ENCODE measurements at places on chromosomes 7 and 10.

GRCh38 chr7:118152149-118152548, 31.8 kb upstream of the LSM8 start:
- no peak for DNase-seq

DNA sequence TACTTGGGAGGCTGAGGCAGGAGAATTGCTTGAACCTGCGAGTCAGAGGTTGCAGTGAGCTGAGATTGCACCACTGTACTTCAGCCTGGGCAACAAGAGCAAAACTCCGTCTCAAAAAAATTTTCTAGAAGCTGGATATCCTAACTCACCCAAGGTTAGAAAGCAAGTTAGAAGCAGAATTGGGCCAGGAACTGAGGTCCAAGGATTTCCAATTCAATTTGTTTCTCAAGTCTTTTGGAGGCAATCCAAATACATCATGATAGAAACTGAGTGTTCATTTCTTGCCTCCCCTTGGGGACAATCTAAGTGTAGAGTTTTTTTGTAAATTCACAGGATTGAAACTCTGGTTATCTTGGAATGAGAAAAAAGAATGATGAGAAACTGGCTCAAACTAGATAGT, 45.5 kb downstream of the LAMB1 start:
- no peak for DNase-seq

GRCh38 chr10:12876266-12876665, 125.2 kb downstream of the CCDC3 start:
- no peak for DNase-seq

DNA sequence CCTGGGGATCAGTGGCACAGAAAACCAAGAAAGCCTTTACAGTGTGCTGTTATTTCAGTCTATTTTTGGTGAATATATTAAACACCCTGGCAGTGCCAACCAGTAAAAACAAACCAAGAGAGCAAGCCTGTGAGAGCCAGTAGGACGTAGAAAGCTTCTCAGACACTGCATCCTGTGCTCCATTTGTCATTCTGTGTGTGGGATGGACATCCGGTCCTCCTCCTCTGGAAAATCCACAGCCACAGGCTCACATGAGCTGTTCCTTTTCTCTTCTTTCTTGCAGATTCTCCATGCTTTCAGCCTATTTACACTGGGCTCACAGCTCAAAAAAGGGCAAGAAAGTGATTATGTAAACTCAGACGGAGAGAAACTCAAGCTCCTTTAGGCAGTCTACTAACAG, 119.7 kb upstream of the YAE1 start:
- DNase-seq, result no peak

DNA sequence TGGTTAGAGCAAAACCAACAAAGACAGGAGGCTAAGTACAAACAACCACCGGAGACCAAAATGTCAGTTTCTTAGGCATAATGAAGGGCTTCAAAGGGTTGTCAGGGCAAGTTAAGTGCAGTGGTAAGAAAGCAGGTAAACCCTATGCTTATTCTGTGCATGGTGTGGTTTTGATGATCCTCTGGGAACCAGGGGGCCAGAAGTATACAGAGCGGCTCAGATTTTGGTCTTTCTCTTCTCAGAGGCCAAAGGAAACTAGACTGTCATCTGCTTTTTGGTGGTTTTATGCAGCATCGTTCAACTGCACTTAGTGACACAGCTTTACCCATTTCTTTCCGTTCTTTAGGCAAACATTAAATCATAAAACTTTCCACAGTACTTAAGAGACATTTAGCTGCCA, 332.7 kb upstream of the CELF2 start:
- DNase-seq, result no peak

Data from activated CD4-positive, CD25-positive, alpha-beta regulatory T cell treated with anti-CD3 and anti-CD28 coated beads, Interleukin-2, amount 50 U/mL, for 16 hours (primary cell).